ENCODE measurements at places on chromosomes 3 and 15.

DNA sequence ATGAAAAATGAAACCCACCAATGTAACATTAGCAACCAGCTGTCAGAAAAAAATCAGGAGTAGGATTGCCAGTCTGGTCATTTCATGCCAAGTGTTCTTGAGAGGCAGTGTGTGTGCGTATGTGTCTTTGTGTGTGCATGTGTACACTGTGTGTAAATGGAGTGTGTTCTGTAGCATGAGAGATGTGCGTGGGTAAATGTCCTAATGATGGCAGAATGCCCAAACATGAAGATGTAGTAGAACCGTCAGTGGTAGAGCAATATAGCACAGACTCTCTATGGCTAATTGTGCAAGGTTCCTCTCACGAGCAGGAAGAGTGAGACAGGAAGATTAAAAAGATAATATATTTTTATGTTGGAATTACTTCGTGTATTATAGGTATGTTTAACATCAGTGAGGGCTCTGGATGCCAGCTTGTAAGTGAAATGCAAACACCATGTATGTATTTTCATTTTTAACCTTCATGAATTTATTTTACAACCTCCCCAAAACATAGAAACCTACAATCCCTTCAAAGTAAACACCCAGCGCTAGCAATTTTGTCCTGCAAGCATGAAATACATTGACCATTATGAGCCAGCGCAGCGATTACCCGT is 1038.7 kb downstream of the IGSF11 start:
- no peak for DNase-seq

DNA sequence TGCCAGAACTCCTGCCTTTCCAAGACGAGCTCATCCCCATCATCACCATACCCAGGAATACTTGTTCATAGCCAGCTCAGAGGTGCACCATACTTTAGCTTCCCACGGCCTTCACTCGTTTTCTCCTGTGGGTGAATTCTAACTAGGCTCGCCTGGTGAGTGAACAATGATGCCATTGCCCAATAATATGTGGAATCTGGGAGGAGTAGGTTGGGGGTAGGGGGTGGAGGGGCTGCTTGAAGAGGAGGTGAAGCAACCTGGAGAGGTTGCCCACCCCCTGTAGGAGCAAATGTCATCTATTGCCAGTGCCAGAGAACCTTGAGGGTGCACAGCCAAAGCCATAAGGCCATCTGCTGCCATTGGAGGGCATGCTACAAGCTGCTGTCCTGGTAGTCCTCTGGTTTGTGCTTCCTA is 592 bp upstream of the ZNF445 start:
- DNase-seq, result no peak

DNA sequence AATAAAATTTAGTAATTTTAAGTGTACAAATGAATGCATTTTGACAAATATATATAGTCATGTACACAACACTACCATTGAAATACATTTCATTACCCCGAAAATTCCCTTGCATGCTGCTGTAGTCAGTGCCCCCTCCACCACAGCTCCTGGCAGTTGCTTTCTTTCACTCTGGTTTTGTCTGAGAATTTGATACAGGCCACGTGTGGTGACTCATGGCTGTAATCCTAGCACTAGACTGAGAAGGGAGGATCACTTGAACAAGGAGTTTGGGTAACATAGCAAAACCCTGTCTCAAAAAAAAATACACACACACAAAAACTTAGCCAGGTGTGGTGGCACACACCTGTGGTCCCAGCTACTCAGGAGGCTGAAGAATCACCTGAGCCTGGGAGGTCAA is 65.4 kb downstream of the TFRC start:
- DNase-seq, result peak; percentile 13

DNA sequence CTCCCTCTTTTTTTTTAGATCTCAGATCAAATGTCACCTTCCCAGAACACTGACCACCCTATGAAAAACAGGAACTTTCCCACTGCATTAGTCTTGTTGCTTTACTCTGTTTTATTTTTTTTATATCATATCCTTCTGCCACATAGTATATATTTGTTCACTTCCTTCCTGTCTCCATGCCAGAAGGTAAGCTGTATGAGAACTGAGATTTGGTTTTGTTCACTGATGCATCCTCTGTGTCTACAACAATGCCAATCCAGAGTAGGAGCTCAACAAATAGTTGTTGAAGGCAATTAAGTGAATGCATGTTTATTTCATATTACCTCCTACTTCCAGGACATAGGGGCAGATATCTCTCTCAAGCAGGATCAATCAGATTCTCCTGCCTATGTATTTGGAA is 114.4 kb downstream of the TPRG1 start:
- no peak for DNase-seq

All from Caki2 (cell line).